ENCODE measurements at places on chromosomes 16 and 17.
A peak's percentile ranks its signal among the peaks of the same experiment; 100 is the strongest.

- DNase-seq = no peak
These were observed 963 bp upstream of the METTL22 start for GRCh38 chr16:8620535-8620934.

- DNase-seq = no peak
These were observed 253.3 kb downstream of the STX8 start for GRCh38 chr17:9322326-9322725.

- no peak for DNase-seq
These were observed 26.5 kb upstream of the XYLT2 start for GRCh38 chr17:50319306-50320004.

GRCh38 chr17:35387496-35387895 is 14.1 kb upstream of the SLFN11 start:
- no peak for DNase-seq

DNA sequence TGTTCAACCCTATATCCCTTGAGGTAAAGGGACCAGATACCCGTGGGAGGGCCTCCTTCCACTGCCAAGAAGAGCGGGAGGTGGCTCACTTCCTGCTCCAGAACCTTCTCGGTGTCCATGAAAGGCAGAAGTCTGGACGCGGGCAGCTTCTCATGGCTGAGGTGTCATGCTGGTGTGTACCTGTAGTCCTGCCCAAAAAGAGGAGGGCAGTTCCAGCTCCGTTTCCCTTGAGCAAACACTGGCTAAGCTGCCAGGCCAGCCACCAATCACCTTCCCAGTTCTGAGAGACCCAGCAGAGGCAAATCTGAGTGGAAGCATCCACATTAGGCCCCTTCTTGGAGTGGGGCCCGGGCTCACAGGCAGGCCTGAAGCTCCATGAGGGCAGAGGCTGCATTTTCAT is 5.6 kb downstream of the TMEM11 start:
- no peak for DNase-seq

- DNase-seq = no peak
These were observed at the start of gene C16orf90 for GRCh38 chr16:3495176-3495575. C16orf90 (minus strand) TSS chr16:3495489; CDS start chr16:3495421, 68 bp downstream.

- DNase-seq = peak; percentile 76
These were observed 6.6 kb downstream of the VAT1 start for GRCh38 chr17:43015579-43015978.

DNA sequence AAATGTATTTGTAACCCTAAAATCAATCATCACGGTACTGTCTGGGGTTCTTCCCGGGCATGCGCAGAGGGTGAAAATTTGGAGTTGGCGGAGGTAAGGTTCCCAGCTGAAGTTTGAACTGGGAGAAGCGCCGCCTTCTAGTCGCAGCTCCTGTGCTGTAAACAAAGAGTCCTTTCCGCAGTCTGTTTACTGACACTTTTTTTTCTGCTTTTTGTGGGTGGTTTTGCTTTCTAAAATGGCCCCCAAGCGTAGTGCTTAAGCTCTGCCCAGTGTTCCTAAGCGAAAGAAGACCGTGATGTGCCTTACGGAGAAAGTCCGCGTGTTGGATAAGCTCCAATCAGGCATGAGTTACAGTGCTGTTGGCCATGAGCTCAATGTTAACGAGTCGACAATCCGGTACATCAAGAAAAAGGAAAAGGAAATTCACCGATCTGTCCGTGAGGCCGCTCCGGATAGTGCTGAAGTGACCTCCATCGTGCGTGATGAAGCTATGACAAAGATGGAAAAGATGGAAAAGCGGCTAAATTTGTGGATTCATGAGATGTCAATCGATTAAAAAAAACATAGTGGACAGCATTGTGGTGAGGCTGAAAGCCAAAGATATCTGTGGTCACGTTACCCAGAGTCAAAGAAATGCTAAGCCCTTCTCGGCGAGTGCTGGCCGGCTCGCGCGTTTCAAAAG is 570 bp upstream of the CFDP1 start:
- peak; percentile 87 for DNase-seq
